ENCODE measurements at places on chromosomes 5 and 9. TPM values are rescaled to one million over a fixed set of nuclear protein-coding genes. Genes with fewer than 3 reads are reported as not detected.

- no peak for DNase-seq
- no peaks in the 10 kb centered on the region for H3K4me1 ChIP-seq
- H3K4me3 ChIP-seq: no peak overlapping the region
- H3K27ac ChIP-seq: no peak overlapping the region
- no peaks in the 10 kb centered on the region for H3K36me3 ChIP-seq
Measured at GRCh38 chr9:114030364-114030763, 47.7 kb downstream of the AMBP start.

DNA sequence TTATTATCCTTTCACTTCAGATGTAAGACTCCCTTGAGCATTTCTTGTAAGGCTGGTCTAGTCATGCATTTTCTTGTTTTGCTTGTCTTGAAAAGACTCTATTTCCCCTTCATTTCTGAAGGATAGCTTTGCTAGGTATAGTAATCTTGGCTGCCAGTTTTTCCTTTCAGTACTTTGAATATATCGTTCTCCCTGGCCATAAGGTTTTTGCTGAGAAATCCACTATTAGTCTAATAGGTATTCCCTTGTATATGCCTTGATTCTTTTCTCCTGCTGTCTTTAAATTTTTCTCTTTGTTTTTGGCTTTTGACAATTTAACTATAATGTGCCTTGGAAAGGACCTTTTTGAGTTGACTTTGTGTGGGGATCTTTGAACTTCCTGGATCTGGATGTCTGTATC, 16.8 kb upstream of the OR2S2 start:
- H3K4me3 ChIP-seq: no peak overlapping the region
- no peak overlapping the region for H3K27ac ChIP-seq
- no peaks in the 10 kb centered on the region for H3K4me1 ChIP-seq
- no peaks in the 10 kb centered on the region for H3K36me3 ChIP-seq
- H3K27me3 ChIP-seq: no peaks in the 10 kb centered on the region
- DNase-seq: no peak

DNA sequence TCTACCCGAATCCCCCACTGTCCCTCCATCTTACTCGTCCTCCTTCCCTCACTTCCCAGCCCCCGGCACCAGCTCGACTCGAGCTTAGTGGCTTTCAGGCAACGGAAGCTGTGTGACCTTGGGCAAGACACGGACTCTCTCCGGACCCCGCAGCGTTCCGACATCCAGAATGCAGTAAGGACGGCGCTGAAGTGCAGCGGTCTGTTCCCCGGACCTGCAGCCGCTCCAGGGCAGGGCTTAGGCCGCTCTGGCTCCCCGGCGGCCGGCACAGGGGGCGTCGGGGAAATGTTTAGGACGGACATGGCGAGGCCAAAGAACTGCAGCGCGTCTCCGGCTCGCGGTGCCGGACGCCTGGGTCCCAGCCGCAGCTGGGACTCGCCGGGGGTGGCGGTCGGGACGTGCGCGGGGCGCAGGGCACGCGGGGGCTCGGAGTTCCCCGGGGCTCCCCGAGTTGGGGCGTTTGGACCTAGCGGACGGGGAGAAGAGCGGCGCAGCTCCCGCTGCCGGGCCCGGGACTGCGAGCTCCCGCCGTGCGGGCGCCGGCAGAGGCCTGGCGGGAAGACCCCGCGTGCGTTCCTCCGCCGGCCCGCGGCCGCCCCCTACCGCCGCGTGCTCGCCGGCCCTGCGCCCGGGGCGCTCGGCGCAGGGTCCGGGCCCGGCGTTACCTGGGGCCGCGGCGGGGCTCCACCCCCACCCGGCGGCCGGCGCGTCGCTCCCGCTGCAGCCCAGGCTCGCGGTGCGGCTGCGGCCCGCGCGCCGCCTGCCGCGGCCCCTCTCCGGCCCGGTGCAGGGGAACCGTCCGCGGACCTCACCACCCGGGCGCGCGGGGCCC, 5.6 kb upstream of the RNF44 start:
- peaks cover 59% of the 10 kb centered on the region for H3K4me1 ChIP-seq
- H3K36me3 ChIP-seq: no peaks in the 10 kb centered on the region
- H3K4me3 ChIP-seq: peak overlapping the region; percentile 91
- no peaks in the 10 kb centered on the region for H3K27me3 ChIP-seq
- H3K27ac ChIP-seq: no peak overlapping the region
- DNase-seq: peak; percentile 26

GRCh38 chr9:16425562-16426231, 444.8 kb downstream of the BNC2 start:
- no peaks in the 10 kb centered on the region for H3K27me3 ChIP-seq
- H3K4me3 ChIP-seq: no peak overlapping the region
- H3K27ac ChIP-seq: no peak overlapping the region
- no peaks in the 10 kb centered on the region for H3K36me3 ChIP-seq

DNA sequence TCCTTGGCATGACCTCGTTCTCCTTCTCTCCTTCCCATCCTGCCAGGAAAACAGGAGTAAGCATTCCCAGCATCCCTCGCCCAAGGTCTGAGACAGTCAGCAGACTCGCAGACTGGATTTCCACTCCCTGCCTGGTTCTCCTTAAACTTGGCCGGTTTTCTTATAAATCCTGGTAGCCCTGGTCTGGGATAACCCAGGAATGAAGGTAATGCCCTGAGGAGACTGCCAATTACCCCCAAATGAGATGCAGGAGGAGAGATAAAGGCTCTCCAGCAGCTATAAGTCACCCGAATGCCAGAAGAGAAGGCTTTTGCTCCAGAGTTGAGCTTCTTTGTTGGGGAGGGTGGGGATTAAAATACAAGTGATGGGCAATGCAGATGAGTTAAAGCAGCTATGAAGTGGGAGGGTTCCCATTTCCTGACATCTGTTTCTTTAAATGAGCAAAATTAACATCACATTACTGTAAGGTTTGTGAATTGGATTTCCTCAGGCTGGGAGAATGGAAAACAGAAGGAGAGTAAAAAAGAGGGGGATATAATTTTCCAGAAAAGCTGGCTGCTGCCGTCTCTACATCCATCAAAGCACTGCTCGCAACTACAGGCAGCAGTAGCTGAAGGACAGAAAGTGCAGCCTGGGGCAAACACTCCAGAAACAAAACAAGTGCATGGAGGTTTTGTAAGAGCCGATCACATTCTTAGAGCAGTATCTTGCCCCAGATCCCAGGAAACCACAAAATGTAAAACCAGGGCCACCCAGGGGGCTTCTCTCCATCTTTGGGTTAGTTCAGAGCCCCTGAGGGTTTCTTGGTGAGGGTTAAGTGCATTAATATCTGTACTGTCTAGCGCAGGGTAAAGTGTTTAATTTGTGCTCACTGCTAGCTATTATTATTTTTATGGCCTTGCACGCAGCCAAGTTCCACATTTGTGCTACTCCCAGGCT, 177.6 kb upstream of the PANK3 start:
- H3K4me3 ChIP-seq: no peak overlapping the region
- no peaks in the 10 kb centered on the region for H3K36me3 ChIP-seq
- no peak for DNase-seq
- H3K27ac ChIP-seq: no peak overlapping the region
- peaks cover 97% of the 10 kb centered on the region for H3K27me3 ChIP-seq

DNA sequence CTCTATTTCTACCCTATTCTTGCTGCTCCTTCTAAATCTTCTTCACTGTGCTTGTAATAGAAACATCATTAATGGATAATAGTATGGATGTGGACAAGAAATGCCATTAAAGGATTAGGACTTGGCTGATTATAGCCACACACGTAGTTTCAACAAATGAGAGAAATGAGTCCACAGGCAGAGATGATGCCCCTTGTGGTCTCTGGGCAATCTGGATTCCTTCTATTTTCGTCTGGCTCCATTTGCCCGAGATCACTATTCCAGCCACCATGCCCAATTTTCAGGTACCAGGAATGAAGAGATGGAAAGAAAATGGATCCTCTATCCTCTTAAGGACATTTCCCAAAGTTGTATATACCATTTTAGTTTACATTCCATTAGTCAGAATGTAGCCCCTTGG, 13.2 kb downstream of the VLDLR start:
- no peaks in the 10 kb centered on the region for H3K4me1 ChIP-seq
- DNase-seq: no peak
- H3K4me3 ChIP-seq: no peak overlapping the region
- H3K36me3 ChIP-seq: peaks cover 3% of the 10 kb centered on the region
- no peaks in the 10 kb centered on the region for H3K27me3 ChIP-seq

DNA sequence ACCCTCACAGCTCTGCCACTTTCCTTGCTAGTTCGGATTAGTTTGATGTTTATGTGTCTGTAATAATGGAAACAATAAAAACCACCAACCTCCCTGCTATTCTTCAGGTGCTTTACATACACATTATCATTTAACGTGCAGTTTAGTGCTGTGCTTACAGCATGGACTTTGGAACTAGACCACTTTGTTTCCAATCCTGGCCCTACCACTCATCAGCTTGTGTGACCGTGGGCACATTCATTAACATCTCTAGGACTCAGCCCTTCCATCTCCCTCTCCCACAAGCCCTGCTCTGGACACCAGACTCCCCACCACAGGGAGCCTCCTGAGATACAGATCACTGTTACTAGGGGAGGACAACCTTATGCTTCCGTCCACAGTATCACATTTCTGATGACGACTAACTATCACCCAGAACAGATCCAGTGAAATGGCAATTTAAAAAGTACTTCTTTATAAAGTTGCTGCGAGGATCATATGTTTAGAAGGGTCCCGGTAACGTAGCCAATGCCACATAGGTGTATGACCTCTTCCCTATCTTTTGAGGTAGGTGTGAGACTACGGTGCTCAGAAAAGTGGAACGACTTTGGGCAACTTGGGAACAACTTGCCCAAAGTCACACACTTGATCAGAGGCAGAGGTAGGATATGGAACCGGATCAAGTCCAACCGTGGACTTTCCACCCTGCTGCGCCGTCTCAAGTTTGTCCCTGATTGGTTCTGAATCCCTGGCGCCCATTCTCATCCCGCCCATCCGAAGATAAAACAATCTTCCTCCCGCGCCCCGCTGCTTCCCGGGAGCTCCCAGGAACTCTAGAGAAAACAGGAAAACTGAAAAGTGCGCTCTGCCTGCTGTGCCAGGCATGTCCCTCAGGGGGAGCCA, 132.4 kb upstream of the NIPBL start:
- H3K4me1 ChIP-seq: peaks cover 20% of the 10 kb centered on the region
- no peaks in the 10 kb centered on the region for H3K27me3 ChIP-seq
- DNase-seq: peak; percentile 44
- peak overlapping the region; percentile 51 for H3K27ac ChIP-seq
- H3K36me3 ChIP-seq: no peaks in the 10 kb centered on the region
- H3K4me3 ChIP-seq: peak overlapping the region; percentile 61

GRCh38 chr5:72206160-72206559, 98.9 kb downstream of the MAP1B start:
- DNase-seq: no peak
- no peak overlapping the region for H3K4me3 ChIP-seq
- no peak overlapping the region for H3K27ac ChIP-seq
- H3K4me1 ChIP-seq: peaks cover 20% of the 10 kb centered on the region
- no peaks in the 10 kb centered on the region for H3K27me3 ChIP-seq
- H3K36me3 ChIP-seq: peaks cover 23% of the 10 kb centered on the region

DNA sequence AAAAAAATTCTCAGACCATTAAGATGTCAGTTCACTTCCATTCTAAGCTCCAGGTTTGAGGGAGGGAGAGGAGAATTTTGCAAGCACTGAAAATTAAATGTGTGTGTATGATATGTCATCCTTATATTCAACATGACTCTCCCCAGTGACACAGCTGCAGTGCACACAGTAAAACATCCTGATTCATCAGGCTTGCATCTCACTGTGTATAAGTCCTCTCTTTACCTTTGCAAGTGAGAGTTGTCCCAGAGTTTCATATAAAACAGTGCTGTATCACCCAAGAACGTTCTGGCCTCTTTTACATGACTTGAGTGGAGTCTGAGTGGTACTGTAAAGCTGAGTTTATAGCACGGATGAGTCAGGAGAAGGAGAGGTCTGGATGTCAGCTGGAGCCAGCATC, 50.0 kb downstream of the DMRT2 start:
- H3K36me3 ChIP-seq: no peaks in the 10 kb centered on the region
- no peak overlapping the region for H3K27ac ChIP-seq
- DNase-seq: no peak
- H3K4me1 ChIP-seq: no peaks in the 10 kb centered on the region
- H3K4me3 ChIP-seq: no peak overlapping the region

DNA sequence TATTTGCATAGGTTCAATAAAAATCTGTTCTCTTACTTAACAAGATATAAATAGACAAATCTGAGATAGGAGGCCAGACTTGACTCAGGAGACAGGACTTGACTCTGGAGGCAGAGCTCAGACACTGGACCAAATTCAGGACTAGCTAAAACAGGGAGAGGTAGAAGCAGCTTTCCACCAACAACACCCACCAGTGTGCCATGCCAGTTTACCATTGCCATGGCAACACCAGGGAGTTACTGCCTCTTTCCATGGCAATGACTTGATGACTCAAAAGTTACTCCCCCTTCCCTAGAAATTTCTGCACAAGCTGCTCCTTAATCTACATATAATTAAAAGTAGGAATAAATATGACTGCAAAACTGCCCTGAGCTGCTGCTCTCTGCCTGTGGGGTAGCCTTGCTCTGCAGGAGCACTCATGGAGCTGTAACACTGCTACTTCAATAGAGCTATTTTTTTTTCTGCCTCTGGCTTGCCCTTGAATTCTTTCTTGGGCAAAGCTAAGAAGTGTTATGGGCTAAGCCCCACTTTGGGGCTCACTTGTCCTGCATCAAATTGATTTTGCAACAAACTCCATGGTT, 473.0 kb downstream of the PLK2 start:
- no peaks in the 10 kb centered on the region for H3K27me3 ChIP-seq
- no peak overlapping the region for H3K4me3 ChIP-seq
- peaks cover 23% of the 10 kb centered on the region for H3K4me1 ChIP-seq
- no peak overlapping the region for H3K27ac ChIP-seq
- no peaks in the 10 kb centered on the region for H3K36me3 ChIP-seq
- peak; percentile 19 for DNase-seq

Gene MZB1
- 0.50 TPM for total RNA-seq

Gene CBY3
- not detected for total RNA-seq

Gene UGT3A2
- total RNA-seq: not detected

Gene BTNL3
- not detected for total RNA-seq

Gene EDIL3
- total RNA-seq: 7.2 TPM

Gene REEP2
- total RNA-seq: 1.3 TPM
